Dermis microvascular lymphatic vessel endothelial cell (primary cell): ENCODE measurements at places on chromosomes 11 and 22. TPM values are rescaled to one million over a fixed set of nuclear protein-coding genes. Genes with fewer than 3 reads are reported as not detected.

GRCh38 chr11:13775471-13775870, 107.0 kb downstream of the FAR1 start:
- DNase-seq: no peak

Gene HARBI1
- total RNA-seq: 3.0 and 5.2 TPM in 2 replicates

Gene SPI1
- total RNA-seq: under 0.01 TPM in 1 of 2 replicates, not detected in the other

DNA sequence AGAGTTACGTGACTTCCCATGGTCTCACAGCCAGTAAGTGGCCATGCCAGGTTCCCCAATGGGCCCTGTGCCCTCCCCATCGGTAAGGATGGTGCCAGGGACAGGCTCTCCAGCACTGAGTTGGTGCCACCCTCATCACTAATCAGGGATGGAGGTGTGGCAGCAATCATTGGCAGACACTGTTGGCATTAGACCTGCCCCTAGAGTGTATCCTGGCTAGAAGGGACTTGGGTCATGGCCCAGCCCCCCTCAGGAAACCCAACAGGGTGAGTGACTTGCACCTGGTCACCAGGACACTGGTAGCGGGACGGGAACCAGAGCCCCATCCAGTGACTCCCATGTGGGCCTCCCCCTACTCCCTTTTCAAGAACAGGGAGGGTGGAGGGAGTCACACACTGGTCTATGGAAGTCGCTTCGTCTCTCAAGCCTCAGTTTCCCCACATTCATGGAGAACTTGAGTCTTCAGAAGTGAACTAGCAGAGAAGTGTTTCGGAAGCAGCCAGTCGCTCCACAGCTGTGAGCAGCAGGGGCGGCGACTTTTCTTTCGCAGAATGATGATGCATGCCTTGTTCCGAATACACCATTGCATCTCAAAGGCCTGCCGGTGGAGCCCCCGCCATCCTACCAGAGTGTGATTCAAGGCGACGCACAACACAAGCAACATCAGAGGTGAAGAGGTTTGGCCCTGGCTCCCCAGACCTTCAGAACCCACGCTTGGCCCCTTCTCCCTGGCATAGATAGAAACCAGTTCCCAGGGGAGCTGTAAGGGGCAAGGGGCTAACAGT, 12.9 kb downstream of the MS4A10 start:
- no peak for DNase-seq

GRCh38 chr22:30201945-30202344, 44.6 kb downstream of the LIF start:
- DNase-seq: no peak

DNA sequence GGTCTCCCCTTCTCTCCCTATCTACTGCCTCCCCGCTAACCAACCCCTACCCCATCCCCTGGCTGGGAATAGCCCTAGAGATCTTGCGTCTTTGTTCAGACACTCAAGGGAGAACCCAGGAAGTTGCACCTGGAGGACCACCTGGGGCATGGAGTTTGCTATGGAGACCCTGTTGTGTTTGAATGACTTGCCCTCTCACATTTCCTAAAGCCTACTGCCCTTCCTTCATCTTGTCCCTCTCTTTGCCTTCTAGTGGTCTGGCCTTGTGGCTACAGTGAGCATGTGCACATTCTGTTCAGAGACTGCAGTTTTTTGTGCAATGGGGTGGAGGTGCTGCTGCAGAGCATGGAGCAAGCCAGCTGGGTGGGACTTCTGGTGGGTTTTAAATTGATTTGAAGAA, 42.5 kb downstream of the ZNRF3 start:
- no peak for DNase-seq

DNA sequence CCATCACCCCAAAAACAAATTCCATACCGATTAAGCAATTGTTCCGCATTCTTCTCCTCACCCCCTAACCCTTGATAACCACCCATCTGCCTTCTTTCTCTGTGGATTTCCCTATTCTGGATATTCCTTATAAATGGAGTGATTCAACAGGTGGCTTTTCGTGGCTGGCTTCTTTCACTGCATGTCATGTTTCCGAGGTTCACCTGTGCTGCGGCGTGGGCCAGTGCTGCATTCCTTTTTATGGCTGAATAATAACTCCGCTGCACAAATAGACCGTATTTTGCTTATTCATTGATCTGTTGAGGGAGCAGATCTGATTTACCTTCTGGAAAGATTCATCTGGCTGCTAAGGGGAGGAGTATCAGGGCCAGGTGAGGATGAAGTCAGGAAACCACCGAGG, 94.8 kb upstream of the ASPHD2 start:
- DNase-seq: no peak

GRCh38 chr11:10326012-10326964, 21.4 kb downstream of the ADM start:
- DNase-seq: peak; percentile 89

DNA sequence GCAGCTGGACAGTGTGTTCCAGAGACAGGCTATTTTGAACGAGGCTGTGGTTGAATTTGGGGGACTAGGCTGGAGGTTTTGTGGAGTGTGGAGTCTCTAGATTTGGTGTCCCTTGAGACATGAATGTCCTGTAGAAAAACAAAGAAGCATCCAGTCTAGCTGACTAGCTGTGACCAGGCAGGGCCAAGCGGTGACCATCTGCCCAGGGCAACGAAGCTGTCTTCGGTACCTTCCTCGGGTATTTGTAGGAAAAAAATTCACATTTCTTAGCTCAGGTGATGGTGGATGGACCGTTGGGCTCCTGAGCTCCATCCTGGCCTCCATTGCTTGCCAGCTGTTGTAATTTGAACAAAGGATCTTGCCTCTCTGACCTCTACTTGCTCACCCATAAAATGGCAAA, 557.3 kb downstream of the MIAT start:
- no peak for DNase-seq

- peak; percentile 64 for DNase-seq
Measured at GRCh38 chr11:6438979-6439571, 1.7 kb downstream of the HPX start.

DNA sequence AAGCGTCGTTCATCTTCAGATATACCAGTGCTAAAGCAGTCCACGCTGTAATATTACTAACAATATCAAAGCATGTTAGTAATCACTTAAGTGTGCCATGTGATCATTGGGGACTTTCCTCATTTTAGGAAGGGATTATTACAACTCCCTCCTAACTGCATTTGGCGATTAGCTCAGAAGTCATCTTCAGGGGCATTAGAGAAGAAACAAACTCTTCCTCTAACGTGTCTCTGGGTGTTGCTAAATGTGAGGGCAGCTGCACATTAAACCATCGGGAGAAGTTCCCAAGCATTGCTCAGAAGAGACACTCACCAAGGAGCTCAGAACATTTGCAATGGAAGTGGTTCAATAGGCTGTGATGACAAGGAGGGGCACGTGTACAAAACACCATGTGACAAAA, 17.2 kb downstream of the TESMIN start:
- DNase-seq: no peak

- peak; percentile 2 for DNase-seq
Measured at GRCh38 chr11:69841859-69842698, 22.9 kb upstream of the FGF3 start.

GRCh38 chr22:46063846-46064227, 86.5 kb upstream of the PPARA start:
- DNase-seq: no peak
